BE2C (cell line): ENCODE measurements at places on chromosomes 3 and 15.

DNA sequence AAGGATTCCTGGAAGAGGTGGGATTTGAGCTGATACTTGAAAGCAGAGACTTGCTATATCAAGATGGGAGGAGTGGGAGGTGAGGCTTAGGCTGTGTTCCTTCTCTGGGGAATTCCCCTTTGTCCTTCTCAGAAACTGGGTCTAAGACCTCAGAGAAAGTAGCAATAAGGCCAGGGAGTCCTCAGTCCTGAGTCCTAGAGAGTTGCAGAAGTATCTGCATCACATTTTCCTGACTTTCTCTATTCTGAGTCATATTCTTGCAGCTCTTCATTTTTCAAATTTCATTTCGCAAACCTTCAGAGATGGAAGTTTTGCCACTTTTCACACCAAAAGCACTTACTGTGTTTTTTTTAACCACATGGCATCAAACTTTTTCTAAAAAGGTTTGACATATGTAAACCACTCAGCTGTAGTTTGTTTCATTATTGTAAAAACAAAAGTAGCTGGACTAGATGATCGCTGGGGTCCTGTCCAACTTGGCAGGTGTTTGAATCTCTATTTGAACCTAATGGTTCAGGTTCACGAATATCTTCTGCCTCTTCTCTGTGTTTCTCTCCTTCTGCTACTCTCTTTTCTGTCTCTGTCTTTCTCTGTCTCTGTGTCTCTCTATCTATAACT, 21.3 kb downstream of the COLQ start:
- no peak for DNase-seq

- no peak for DNase-seq
Observed at GRCh38 chr3:10006048-10006761, 19.6 kb upstream of the EMC3 start.

- DNase-seq = peak; percentile 34
Observed at GRCh38 chr3:100403362-100404249, 2.3 kb downstream of the LNP1 start.

GRCh38 chr3:193778676-193779075, 185.7 kb downstream of the OPA1 start:
- DNase-seq = no peak

DNA sequence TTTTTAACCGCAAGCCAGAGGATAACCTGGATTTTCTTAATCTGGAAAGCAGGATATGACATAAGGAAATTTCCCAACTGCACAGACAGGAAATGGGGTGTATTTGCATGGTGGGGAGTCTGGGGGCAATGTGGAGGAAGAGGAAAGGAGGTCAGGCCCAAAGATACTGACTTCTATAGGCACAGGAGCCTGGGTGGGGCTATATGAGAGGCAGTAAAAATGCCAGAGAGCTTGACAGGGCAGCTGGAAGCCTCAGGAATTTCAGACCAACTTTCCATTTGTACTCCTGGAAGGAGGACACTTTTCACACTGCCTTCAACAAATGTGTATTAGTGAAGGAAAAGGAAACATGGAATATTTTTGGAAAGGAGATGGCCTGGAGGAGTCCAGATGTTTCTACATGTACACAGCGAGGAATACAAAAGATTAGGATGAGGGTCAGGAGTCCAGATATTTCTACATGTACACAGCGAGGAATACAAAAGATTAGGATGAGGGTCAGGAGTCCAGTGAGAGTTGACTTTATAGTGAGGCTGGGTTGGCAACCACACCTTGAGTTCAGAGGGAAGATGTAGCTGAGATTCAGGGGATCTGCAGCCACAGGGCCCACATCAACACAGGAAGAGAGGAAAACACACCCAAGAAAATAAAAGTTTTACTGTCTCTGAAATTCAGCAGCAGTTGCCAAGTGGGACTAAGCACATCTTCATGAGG, 111.9 kb upstream of the PTPRG start:
- no peak for DNase-seq

DNA sequence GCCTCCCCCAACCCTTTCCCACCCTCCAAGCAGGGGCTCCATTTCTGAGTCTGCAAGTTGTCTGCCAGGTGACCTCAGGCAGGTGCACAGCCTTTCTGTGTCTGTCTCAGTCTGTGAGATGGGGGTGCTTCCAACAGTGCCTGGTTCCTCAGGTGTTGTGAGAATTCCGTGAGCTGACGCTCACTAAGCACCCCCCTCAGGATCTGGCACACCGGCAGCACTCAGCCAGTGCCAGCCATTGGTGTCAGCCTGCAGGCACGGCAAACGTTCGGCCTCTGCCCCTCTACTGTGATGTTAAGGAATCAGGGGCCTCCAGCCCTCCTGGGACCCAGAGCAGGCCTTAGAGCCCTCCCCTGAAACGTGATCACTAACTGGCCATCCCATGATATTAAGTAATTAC, 2.4 kb downstream of the KLF15 start:
- no peak for DNase-seq

GRCh38 chr15:46091860-46092450, 457.1 kb downstream of the SQOR start:
- peak; percentile 70 for DNase-seq

DNA sequence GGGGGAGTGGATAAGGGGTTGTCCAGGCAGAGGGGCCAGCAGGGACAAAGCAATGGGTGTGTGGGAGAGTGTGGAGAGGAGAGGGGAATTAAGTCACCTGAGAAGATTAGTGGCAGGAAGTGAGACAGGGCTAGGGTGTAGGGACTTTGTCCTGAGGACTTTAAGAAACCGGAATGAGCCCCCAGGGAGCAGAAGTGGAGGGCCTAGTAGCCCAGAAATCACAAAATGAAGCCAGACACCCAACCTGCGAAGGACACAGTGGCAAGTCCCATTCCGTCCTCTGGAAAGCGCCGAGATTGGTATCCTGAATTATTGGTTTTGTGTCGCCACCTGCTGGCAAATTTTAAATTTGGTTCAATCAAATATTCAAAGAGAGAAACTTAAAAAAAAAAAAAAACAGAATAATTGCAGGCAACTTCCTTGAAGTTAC, 78.0 kb upstream of the SLC25A36 start:
- peak; percentile 68 for DNase-seq

GRCh38 chr3:148901987-148902791, 37.1 kb downstream of the CPA3 start:
- DNase-seq = no peak

- DNase-seq = no peak
Observed at GRCh38 chr3:17938313-17938712, 195.9 kb upstream of the TBC1D5 start.

DNA sequence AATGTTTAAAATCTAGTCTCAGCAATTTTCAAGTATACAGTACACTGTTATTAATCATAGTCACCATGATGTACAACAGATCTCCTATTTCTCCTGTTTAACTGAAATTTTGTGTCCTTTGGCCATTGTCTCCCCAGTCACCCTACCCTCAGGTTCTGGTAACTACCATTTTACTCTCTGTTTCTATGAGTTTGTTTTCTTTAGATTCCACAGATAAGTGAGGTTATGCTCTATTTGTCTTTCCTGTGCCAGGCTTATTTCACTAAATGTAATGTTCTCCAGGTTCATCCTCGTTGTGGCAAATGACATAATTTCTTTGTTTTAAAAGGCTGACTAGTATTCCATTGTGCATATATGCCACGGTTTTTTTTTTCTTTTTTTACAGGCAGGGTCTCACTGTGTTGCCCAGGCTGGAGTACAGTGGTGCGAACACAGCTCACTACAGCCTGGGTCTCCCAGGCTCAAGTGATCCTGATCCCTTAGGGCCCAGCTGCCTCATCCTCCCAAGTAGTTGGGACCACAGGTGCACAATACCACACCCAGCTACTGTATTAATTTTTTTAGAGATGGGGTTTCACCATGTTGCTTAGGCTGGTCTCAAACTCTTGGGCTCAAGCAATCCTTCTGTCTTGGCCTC, 50.0 kb downstream of the RAB7A start:
- DNase-seq = no peak

DNA sequence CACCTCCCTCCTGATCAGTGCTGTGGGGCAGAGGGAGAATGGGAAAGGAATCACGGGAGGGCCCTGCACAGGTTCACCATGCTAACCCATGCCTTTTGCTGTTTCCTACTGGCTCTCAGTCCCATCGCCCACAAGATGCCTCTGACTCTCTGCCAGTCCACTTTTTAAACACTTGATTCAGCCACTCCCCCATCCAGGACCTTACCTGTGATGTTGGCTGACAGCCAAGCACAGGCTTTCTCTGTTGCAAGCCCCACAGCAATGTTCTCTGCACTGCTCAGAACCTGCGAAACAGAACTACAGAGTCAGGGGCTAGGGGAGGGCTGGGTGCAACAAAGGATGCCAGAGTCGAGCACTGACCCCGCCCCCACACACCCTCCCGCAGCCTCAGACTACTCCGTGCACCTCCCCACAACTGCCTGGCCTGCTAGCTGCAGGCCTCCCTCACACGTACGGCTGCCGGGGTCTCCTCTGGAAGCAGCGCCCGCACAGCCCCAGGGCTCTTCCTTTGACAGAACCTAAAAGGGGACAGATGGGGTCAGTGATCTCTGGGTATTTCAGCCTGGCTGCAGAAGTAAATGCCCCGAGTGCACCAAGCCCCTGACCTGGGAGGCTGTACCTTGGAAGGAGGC, 9.1 kb downstream of the CDAN1 start:
- peak; percentile 37 for DNase-seq

DNA sequence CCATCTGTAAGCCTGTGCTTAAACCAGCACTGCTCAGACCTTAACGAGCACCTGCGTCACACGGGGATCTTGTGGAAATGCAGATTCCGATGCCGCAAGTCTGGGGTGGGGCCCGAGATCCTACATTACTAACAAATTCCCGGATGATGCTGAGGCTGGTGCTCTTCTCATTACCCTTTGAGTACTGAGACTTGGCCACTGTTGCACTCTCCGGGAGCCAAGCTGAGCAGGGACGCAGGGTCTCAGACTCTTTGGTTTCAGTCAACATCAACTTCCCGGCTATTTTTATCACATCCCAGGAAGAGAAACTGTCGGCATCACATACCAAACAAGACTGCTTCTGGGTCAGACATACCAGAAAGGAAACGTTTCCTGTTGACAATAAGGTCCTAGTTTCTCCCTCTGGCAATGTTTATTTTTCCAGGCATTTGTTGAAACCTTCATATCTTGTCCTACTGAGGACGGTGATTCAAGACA, 276.6 kb downstream of the SHQ1 start:
- DNase-seq = no peak

GRCh38 chr15:68421798-68422402, 10.1 kb downstream of the ITGA11 start:
- no peak for DNase-seq

DNA sequence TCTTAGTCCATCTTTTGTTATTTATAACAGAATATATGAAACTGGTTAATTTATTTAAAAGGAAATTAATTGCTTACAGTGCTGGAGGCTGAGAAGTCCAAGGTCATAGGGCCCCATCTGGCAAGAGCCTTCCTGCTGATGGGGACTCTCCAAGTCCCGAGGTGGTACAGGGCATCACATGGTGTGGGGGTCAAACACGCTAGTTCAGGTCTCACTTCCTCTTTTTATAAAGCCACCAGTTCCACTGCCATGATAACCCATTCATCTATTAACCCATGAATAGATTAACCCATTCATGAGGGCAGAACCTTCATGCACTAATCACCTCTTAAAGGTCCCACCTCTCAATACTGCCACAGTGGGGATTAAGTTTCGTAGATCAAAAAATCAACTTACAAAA, 659.3 kb downstream of the NAALADL2 start:
- DNase-seq = no peak

DNA sequence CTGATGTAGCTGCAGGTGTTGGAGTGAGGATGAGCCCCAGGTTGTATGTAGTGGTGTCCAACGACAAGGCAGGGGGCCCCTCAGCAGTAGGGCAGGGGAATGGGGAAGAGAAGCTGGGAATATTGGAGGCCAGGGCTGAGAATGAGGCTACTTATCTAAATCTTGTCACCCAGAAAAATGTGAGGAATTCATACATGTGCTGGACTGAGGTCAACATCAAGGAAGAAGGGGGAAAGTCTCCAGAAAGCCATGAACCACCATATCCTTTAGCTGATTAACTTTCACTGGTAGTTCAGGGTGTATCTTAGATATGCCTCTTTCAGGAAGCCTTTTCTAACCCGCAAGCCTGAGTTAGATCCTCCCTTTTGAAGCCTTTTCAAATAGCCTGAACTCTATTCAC, 22.6 kb upstream of the FSTL1 start:
- no peak for DNase-seq

DNA sequence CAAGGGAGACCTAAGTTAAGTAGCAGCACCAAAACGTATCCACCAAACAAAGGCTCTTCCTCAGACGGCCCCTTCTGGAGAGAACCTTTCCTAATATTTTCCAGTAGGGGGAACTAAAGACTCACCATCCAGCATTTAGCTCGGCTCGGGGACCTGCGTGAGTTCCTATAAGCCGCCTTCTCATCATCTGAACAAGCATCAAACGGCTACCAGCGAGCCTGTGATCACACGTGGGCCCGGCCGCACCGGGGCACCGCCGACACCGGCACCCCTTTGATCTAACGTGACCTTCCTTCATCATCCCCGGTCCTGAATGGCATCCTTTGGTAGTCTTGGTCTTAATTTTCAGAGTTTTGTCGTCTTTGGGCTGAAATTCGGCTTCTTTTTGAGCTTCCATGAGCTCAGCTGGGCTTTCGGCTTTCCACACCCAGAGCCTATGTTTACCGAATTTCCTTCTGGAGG, 1.4 kb upstream of the ROBO2 start:
- DNase-seq = peak; percentile 82

DNA sequence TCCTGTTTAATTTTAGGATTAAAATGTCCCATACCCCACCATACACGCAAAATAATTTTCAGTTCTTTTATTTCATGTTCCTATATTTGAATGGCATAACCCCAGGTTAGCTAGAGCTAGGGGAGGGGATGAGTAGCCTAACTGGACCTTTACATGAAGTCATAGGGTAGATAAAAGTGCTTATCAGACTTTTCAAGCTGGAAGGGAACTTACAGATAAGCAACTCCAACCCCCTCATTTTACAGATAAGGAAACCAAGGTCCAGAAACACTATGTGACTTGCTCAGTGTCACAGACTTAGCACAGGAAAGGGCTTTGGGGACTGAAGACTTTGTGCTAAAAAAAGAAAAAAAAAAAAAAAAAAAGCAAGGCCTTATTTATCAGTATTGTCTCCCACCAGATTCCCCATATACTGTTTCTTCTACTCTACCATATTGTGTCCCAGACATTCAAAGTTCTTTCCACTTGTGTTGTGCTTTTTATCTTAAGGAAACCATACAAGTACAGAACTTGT, 10.6 kb upstream of the TNIK start:
- DNase-seq = no peak

DNA sequence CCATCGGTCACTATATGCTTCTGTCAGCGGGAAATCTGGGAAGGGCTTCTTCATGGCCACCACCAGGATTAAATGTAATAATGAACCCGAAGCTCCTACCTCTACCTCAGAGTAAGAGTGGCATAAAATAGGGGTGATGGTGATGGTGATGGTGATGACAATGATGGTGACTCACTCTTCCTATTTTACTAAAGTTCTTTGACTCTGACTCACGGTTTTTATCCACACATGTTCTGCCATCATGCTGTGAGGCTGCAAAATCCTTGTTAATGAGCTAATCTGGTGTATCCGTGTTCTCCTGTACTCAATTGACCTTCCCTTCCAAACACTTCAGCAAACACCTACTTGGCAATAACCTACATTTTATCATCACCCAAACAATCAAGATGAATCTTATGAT, 18.3 kb upstream of the FOXP1 start:
- no peak for DNase-seq

- DNase-seq = no peak
Observed at GRCh38 chr3:141242377-141243092, 10.9 kb downstream of the PXYLP1 start.

- no peak for DNase-seq
Observed at GRCh38 chr3:114809668-114810413, 337.2 kb downstream of the ZBTB20 start.
